ENCODE measurements at places on chromosomes 11 and 22.

DNA sequence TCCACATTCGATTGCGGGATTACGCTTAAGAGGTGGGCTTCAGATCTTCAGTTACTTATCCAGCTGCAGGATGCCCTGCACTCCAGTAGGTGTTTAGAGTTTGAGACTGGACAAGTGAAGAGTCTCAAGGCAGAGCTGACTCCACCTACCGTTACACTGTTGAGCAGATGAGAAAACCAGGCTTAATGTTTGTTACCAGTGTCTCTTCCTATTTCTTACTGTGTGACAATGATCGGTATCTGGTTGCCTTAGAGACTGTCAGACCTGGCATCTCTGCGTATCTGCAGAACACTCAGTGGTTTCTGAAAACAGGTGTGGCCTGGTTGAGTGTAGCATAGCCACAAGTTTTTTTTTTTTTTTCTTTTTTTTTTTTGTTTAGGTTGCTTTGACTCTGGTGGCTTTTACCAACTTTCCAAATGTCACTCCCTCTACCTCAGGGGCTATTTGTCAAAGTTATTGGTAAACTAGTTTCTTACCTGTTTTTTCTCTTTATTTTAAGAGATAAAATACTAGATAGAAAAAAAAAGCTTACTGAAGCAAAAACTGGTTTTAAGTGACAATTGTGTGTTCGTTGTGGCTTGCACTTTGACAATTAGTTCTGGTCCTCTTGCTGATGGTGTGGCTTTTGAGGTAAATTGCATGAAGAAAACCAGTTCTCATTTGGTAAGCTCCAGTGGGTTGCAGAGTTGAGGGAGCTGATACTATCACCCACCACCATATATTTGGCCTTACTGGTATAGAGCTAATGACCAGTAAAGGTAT is 284.8 kb downstream of the ETS1 start:
- DNase-seq, result no peak

- DNase-seq, result no peak
Measured at GRCh38 chr22:20563941-20564371, 56.5 kb downstream of the MED15 start.

GRCh38 chr11:78818201-78818600 is 243.5 kb upstream of the NARS2 start:
- no peak for DNase-seq

- DNase-seq, result no peak
Measured at GRCh38 chr11:37177721-37178120, 579.7 kb upstream of the RAG2 start.

GRCh38 chr11:116527180-116527991 is 245.4 kb downstream of the BUD13 start:
- no peak for DNase-seq

- no peak for DNase-seq
Measured at GRCh38 chr22:19527321-19527721, 3.1 kb upstream of the CLDN5 start.

GRCh38 chr11:45528435-45528834 is 137.0 kb downstream of the CHST1 start:
- DNase-seq, result no peak

DNA sequence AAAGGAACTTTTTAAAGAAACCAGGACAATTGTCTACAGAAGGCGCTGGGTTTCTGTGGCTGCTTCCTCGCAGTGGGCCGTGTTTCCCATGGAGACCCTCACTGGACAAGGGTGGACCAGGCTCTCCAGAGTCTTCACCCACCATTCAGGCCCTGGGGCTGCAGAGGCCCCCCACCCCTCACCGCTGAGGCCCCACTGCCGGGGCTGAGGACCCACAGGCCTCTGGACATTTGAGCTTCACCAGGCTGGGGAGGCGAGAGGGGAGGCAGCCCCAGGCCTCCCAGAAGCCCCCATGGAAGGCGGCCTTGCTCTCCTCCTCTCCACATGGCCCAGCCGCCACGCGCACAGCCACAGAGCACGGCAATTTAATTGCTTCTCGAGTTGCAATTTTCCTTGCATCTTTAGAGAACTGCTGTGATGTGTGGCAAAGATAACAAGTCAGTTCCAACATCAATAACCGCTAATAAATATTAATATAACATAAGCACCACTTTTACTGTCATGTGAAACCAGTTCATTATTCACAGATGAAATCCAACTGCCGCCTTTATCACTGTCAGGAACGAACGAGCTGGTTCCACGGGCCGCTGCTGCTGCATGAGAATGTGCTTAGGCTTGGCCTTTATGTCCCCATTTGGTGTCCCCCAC is 81.0 kb downstream of the PHF21B start:
- DNase-seq, result no peak

DNA sequence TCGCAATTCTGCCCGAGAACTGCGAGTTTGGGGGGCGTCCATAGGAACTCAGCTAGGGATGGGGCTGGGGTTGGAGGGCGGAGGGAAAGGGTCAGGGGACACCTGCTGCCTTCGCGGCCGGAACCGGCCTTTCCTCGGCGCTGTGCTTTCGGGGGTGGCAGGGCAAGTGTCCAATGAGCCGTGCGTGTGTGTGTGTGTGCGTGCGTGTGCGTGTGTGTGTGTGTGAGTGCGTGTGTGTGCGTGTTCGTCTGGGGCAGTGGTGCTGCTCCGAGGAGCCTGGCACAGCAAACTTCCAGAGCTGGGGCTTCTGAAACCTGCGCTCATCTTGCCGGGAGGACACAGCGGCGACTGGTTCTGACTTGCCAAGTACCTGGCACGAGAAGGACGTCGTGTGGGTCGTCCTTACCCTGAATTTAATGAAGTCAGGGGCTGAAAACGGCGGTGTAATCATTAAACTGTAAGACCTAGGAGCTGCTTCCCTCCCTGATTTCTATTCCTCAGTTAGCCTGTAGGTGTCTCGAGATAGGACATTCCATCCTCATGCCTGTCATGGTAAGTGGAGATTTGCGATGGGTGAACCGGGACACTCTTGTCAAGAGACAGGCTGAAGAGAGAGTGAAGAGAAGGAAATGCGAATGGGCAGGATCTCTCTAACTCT is 27.0 kb upstream of the AMOTL1 start:
- no peak for DNase-seq

DNA sequence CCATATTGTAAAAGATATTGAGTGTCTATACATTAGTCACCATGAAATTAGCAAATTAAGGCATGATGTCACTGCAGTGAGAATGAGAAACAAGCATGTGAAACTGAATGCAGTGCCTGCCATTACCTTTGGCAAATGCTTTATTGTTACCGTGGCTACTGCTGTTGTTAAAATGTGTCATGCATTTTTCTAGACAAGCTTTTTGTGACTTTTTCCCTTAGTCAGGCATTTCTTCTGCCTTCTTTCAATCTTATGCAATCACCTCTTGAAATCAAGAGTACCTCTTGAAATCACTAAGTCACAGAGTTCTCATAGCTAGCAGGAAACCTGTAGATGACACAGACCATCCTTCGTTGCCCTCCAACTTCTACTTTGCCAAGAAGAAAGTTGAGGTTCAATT is 461.7 kb upstream of the TENM4 start:
- no peak for DNase-seq

DNA sequence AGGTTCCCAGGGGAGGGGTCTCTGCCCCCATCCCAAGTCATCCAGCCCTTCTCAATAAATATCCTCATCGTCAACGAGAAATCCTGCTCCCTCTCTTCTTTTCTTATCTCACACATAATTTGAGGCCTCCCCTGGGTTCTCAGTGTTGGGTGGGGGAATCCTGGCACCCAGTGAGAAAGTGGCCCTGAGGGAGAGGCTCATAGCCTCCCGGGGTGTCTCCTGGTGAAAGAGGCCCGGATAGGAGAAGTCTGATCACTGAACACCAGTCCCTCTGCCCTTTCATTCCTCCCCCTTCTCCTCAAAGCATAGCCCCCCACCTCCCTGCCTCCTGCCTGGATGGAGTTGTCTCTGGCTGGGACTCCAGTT is 35.3 kb downstream of the IGLL5 start:
- no peak for DNase-seq

GRCh38 chr22:44037519-44038375 is 13.6 kb downstream of the PARVB start:
- no peak for DNase-seq

GRCh38 chr11:105781807-105782206 is 171.9 kb downstream of the GRIA4 start:
- DNase-seq, result no peak

DNA sequence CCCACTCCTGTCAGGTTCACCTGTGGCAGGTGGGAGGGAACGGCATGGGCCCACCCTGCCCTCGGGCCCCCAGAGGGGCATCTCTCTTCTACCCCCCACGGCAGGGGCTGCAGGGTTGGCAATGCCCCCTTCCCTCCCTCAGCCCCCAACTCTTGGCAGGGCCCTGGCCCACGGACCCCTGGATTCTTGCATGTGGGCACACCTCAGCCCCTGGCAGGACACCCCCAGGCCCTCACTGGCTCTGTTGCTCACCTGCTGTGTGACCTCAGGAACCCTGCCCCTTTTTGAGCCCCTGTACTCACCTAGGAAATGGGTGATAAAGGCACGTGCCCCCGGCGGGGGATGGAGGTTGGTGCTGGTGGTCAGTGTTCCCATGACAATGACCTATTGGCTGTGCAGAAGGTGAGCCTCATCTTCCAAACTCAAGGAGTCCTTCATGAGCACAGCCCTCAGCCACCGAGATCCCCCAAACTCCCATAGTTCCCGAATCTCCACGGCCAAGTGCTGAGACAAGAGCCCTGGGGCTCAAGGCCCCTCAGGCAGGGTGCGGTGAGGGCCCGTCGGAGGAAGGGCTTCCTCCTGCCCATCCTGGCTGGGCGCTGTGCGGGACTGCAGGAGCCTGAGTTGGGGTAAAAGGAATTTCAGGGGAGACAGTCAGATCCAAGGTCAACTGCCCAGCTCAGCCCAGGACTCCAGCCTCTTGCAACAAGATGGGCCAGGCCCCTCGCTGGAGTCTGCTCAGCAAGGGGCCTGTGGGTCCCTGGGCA is 198.2 kb downstream of the IGLL1 start:
- no peak for DNase-seq

- DNase-seq, result no peak
Measured at GRCh38 chr11:57323167-57323854, 1.4 kb downstream of the TNKS1BP1 start.

DNA sequence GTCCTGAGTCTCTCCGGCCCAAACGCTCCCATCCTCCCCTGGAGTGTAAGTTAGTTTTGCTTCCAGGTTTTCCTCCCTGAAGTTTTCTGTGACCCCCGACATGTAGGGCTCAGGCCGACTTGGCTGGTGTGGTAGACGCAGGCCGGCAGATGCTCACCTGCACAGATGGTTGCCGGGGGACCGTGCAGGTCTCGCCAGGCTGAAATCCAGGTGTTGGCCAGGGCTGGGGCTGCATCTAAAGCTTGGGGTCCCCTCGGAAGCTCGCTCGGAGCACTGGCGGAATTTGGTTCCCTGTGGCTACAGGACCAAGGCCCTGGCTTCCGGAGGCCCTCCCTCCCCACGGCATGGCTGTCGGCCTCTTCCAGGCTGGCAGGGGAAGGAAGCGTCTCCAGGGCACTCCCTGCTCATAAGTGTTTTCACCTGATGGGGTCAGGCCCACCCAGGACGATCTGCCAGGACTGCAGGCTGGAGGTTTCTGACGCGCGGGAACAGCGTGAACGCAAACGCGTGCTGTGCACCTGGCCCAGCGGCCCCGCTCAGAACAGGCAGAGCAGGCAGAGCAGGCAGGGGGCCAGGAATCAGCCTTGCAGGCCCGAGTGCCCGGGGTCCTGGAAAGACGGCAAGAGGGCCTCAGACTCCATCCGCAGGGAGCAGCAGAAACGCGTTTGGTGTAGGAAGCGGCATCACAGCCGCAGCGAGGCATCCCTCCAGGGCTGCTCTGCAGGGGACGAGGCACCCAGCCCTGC is 258.2 kb downstream of the BRD1 start:
- no peak for DNase-seq

GRCh38 chr11:15885854-15886253 is 470.5 kb downstream of the SOX6 start:
- DNase-seq, result no peak

- no peak for DNase-seq
Measured at GRCh38 chr11:58641803-58642581, 19.5 kb downstream of the CNTF start.

GRCh38 chr11:112128483-112129121 is 35.3 kb downstream of the IL18 start:
- DNase-seq, result no peak

GRCh38 chr11:71489311-71490043 is 36.5 kb downstream of the NADSYN1 start:
- DNase-seq, result no peak

GRCh38 chr22:36194971-36195370 is 6.6 kb downstream of the APOL4 start:
- DNase-seq, result no peak

GRCh38 chr11:36635066-36635862 is 37.2 kb upstream of the RAG2 start:
- no peak for DNase-seq

GRCh38 chr11:44911029-44911814 is 39.5 kb downstream of the TP53I11 start:
- DNase-seq, result no peak

- DNase-seq, result no peak
Measured at GRCh38 chr11:126727381-126727780, 273.2 kb downstream of the KIRREL3 start.

- no peak for DNase-seq
Measured at GRCh38 chr11:133070791-133071190, 461.5 kb downstream of the OPCML start.

DNA sequence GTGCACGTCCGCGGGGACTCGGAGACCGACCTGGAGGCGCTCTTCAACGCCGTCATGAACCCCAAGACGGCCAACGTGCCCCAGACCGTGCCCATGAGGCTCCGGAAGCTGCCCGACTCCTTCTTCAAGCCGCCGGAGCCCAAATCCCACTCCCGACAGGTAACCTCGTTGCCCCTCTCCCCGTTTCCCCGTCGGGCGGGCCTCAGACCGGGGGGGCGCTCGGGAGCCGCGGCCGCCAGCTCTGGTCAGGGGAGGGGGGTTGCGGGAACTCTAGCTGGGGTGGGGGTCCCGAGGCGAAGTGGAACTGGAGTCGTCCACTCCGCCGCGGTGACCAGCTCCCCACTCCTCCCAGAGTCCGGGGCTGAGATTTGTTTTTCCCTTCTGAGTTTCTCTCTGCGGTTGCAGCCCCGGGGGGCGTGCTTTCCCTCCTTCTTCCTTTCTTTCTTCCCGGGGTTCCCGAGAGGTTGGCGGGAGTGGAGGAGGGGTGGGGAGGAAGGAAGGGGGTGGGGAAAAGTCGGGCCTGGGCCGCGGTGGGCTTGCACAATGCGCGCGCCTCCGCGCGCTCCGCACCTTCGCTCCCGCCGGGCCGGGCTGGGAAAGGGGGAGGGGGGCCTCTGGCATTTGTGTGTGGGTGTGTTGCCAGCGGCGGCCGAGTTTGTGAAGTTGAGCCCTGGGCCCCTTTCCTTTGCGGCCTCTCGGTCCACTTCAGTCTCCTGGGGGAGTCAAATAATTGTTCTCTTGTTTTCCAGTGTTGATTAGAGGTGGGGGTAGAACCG is 952 bp downstream of the YAP1 start:
- DNase-seq, result no peak

- DNase-seq, result no peak
Measured at GRCh38 chr11:3989276-3989920, 105.2 kb upstream of the RRM1 start.

All from activated gamma-delta T cell (primary cell).